Activated B cell treated with CpG ODN at 0.5 μM for 24 hours (primary cell): ENCODE measurements at places on chromosomes 11 and 22. TPM values are rescaled to one million over a fixed set of nuclear protein-coding genes. Genes with fewer than 3 reads are reported as not detected.
A peak's percentile ranks its signal among the peaks of the same experiment; 100 is the strongest.

- no peaks in the 10 kb centered on the region for H3K27me3 ChIP-seq
- no peaks in the 10 kb centered on the region for H3K4me1 ChIP-seq
- H3K36me3 ChIP-seq = no peaks in the 10 kb centered on the region
- H3K27ac ChIP-seq = no peak overlapping the region
- H3K4me3 ChIP-seq = no peak overlapping the region
These were observed 583 bp upstream of the PKP3 start for GRCh38 chr11:393219-394033.

DNA sequence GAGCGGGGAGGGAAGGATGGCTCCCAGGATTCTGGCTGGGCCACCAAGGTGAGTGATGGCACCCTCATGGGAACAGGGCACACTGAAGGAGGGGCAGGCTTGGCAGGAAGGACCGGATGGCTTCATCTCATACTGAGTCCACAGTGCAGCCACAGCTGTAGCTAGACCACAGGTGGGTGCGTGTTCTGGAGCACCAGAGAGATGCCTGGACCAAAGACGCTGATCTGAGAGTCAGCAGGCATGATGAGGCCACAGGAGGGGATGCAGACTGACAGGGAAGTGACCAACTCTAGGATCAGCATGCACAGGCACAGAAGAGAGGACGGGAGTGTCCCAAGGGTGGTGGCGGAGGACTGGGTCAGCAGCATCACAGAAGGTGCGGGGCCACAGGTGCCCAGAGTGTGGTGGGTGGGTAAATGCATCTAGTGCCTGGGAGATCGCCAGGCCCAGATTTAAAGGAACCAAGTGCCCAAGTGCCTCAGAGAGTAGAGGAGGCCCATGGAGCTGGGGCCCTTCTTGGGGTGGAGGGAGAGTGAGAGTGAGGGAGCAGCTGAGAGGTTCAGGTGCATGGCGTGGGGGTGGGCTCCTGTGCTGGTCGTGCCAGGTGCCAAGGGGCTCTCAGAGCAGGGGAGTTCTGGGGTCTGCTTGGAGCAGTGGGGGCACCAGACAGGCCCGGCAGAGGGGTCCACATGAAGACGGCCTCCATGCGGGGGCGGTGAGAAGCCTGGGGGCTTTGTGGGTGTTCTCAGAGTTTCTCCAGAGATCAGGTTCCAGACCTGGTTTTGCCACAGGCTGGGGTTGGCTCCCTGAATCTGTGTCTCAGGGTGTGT lies 113.7 kb downstream of the CEP164 start:
- no peak for DNase-seq
- no peak overlapping the region for H3K4me3 ChIP-seq
- no peak overlapping the region for H3K27ac ChIP-seq
- no peaks in the 10 kb centered on the region for H3K4me1 ChIP-seq
- peaks cover 23% of the 10 kb centered on the region for H3K27me3 ChIP-seq

- no peak for DNase-seq
- peak overlapping the region; percentile 5 for H3K27ac ChIP-seq
- peaks cover 36% of the 10 kb centered on the region for H3K27me3 ChIP-seq
- H3K36me3 ChIP-seq = no peaks in the 10 kb centered on the region
- H3K4me3 ChIP-seq = no peak overlapping the region
These were observed 5.8 kb downstream of the GRIK4 start for GRCh38 chr11:120517390-120517761.

GRCh38 chr11:67058506-67058905 lies 1.9 kb downstream of the RHOD start:
- no peaks in the 10 kb centered on the region for H3K36me3 ChIP-seq
- DNase-seq = no peak
- no peak overlapping the region for H3K4me3 ChIP-seq
- H3K27me3 ChIP-seq = peaks cover 6% of the 10 kb centered on the region
- H3K4me1 ChIP-seq = peaks cover 9% of the 10 kb centered on the region

DNA sequence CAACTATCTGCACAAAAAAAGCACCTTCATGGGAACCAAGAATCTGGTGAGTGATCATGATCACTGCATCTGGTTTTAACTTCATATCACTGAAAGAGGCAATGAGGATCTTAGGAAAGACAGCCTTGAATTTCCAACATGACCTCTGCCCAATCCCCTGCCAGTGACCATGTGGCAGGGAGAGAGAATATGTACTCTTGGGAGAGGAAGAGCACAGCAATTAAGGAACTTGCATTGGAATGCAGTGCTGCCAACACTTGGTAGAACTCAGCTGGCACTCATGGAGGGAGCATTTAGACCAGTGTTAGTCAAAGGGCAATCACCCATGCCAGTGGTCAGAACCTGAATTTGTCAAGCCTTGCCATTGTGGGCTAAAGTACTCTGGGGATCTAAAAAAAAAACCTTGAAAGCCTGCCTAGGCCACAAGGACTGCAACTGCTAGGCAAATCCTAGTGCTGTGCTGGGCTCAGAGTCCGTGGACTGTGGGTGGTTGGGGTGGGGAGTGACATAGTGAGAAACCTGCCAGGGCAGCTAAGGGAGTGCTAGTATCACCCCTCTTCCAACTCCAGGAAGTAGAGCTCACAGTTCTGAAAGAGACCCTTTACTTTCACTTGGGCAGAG lies 23.1 kb downstream of the JRKL start:
- no peaks in the 10 kb centered on the region for H3K36me3 ChIP-seq
- DNase-seq = no peak
- no peak overlapping the region for H3K27ac ChIP-seq
- H3K4me1 ChIP-seq = no peaks in the 10 kb centered on the region

DNA sequence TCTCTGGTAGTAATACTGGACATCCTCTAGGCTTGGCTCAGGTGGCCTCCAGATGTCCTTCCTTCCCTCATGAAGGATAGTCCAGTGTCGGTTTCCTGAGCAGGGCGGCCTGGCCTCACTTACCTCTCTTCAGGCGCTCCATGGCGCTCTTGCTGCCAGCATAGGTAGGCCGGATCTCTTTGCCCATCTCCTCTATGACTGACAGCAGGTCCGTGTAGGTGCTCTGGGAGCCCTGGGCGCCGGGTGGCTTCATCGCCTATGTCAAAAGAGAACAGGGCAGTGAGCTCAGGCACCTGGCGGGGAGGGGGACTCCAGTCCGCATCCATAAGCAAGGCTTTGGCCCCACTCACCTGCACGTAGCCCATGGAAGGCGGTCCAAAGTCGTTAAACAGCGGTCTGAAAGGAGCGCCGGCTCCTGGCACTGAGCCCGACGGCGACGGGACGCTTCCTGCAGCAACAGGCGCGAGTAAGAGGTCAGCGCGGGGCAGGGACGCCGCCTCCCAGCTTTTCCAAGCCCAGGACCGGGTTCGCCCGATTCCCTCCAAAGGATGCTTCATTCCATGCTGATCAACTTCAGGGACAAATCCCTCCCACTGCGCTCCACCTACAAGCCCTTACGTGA lies 609 bp downstream of the CDK2AP2 start:
- peaks cover 25% of the 10 kb centered on the region for H3K36me3 ChIP-seq
- H3K4me1 ChIP-seq = peaks cover 47% of the 10 kb centered on the region
- H3K27me3 ChIP-seq = no peaks in the 10 kb centered on the region
- peak overlapping the region; percentile 94 for H3K27ac ChIP-seq

DNA sequence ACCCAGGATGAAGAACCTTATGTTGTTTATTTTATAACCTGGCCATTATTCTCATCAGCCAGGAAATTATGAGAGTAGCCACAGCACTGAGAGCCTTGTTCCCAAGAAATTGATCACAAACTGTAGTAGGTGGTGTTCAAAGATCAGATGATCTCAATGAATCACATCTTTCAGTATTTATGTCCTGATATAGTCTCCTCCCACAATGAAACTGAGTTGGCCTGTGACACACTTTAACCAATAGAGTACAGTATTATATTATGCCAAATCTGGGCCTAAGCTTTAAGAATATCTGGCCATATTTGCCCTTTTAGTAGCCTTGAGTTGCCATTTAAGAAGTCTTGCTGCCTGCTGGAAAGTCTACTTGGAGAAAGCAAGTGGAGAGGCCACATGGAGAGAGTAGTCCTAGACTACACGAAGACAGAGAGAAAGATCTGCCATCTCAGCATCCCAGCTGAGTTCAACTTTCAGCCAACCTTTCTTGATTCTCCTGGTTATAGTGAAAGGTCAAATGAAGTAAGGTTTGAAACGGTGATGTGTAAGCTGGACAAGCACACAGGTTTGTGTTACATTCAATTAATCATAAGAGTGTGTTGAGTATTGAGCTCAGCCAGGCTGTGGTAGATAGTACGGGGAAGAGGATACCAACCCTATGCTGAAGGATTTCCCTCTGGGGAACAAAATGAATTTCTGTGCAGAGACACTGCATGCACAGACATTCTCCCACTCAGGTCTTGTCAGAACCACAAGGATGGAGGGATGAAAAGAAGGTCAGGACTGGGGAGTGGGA lies 561.8 kb downstream of the SOX6 start:
- DNase-seq = no peak
- no peaks in the 10 kb centered on the region for H3K36me3 ChIP-seq
- no peak overlapping the region for H3K4me3 ChIP-seq
- H3K27me3 ChIP-seq = no peaks in the 10 kb centered on the region

- H3K36me3 ChIP-seq = peaks cover 6% of the 10 kb centered on the region
- H3K4me1 ChIP-seq = peaks cover 19% of the 10 kb centered on the region
- H3K27ac ChIP-seq = no peak overlapping the region
- no peak for DNase-seq
- no peaks in the 10 kb centered on the region for H3K27me3 ChIP-seq
These were observed 191.5 kb downstream of the MAML2 start for GRCh38 chr11:96151501-96151900.

DNA sequence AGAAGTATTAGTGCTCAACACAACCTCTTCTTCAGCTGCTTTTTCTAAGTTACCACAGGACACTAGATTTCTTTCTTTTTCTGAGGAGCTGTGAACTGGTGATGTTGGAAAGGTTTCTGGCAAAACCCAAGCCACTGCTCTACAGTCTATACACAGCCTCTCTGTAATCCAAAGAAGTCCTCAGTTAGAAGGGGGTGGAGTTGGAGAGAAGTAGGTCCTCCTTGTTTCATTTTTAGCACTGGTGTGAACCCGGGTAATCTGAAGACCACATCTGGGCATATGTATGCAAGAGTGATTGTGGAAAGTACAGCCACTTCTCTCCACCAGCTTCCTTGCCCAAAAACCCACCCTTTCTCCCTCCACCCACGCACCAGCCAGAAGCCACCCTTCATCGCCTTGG lies 1168.1 kb downstream of the LRRC4C start:
- no peak for DNase-seq
- no peaks in the 10 kb centered on the region for H3K36me3 ChIP-seq
- H3K4me1 ChIP-seq = peaks cover 6% of the 10 kb centered on the region
- no peak overlapping the region for H3K27ac ChIP-seq
- H3K4me3 ChIP-seq = no peak overlapping the region

GRCh38 chr11:68498903-68499883 lies 38.6 kb downstream of the PPP6R3 start:
- no peaks in the 10 kb centered on the region for H3K27me3 ChIP-seq
- no peak for DNase-seq
- peaks cover 97% of the 10 kb centered on the region for H3K4me1 ChIP-seq
- peak overlapping the region; percentile 46 for H3K27ac ChIP-seq
- H3K36me3 ChIP-seq = peaks cover 4% of the 10 kb centered on the region
- H3K4me3 ChIP-seq = peak overlapping the region; percentile 55

DNA sequence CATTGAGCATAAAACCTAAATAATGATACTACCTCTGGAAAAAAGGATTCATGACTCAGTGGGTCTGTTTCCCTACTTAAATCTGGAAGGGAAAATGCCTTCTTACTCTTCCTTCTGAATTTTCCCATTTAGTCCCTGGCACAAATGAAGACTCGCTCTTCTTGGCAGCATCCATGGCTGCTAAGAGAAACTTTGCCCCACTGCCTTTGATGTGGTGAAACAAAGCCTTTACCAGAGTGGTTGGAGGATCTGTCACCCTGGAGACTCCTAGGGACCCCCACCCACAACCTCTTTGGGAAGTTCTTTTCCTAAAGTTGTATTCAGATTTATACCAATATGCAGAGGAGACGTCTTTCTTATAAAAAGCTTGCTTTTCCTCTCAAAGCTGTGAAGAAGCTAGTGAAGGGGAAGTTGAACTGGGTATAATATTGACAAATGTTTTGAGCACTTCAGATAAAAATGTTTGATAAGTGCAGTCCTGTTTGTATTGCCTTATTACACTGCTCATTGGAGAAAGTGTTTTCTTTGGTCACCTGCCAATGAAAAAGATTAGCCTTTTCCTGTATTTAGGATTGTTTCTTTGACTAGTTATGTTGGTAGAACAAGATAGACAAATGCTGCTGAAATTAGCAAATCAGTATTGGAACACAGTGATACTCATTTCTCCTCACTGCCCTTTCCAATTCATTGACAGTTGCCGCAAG lies 77.3 kb downstream of the ARFGAP2 start:
- H3K36me3 ChIP-seq = no peaks in the 10 kb centered on the region
- no peaks in the 10 kb centered on the region for H3K4me1 ChIP-seq
- H3K4me3 ChIP-seq = no peak overlapping the region
- H3K27me3 ChIP-seq = no peaks in the 10 kb centered on the region
- DNase-seq = no peak
- H3K27ac ChIP-seq = no peak overlapping the region

DNA sequence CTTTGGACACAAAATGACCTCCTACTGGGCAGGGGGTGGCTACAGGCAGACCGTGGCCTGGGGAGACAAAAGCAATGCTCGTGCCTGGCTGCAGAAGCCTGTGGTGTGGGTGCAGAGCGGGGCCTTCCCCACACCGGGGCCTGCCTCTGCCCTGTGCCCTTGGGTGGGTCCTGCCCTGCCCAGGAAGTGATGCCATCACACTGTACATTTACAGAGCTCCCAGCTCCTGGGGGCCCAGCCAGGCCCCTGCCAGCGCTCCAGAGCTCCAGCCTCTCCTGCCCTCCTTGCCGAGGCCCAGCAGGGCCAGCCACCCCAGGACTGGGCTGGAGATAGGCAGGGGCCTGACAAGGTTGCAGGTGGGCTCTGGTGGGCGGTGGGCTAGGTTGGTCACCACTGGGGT lies 40.1 kb downstream of the MUC5B start:
- peak overlapping the region; percentile 79 for H3K4me3 ChIP-seq
- no peak for DNase-seq
- H3K27ac ChIP-seq = peak overlapping the region; percentile 83
- H3K36me3 ChIP-seq = peaks cover 4% of the 10 kb centered on the region
- no peaks in the 10 kb centered on the region for H3K27me3 ChIP-seq
- H3K4me1 ChIP-seq = peaks cover 15% of the 10 kb centered on the region

GRCh38 chr11:72460091-72460647 lies 25.8 kb upstream of the CLPB start:
- H3K36me3 ChIP-seq = no peaks in the 10 kb centered on the region
- DNase-seq = no peak
- H3K27ac ChIP-seq = no peak overlapping the region
- H3K27me3 ChIP-seq = peaks cover 37% of the 10 kb centered on the region
- no peaks in the 10 kb centered on the region for H3K4me1 ChIP-seq
- H3K4me3 ChIP-seq = no peak overlapping the region

The OR51I1 gene
- not detected in 2 replicates for total RNA-seq

The SCN4B gene
- total RNA-seq = not detected in 2 replicates

The LTBP3 gene
- total RNA-seq = 25.0 and 25.3 TPM in 2 replicates

The MMP8 gene
- not detected in 2 replicates for total RNA-seq

The SOX10 gene
- not detected in 2 replicates for total RNA-seq

The ATP5MG gene
- 199 and 230 TPM in 2 replicates for total RNA-seq

The DBX1 gene
- total RNA-seq = not detected in 2 replicates

The BMAL1 gene
- total RNA-seq = 21.9 and 30.1 TPM in 2 replicates

The MRGPRD gene
- not detected in 2 replicates for total RNA-seq

The ELF5 gene
- total RNA-seq = not detected in 2 replicates

The GRM5 gene
- not detected in 2 replicates for total RNA-seq
